ENCODE measurements at places on chromosomes 16 and 17. TPM values are rescaled to one million over a fixed set of nuclear protein-coding genes. Genes with fewer than 3 reads are reported as not detected.

PIRT gene
- 0.20 TPM for total RNA-seq

LRRC75A gene
- total RNA-seq, result 2.9 TPM

CLEC10A gene
- 3.7 TPM for total RNA-seq

B9D1 gene
- 9.2 TPM for total RNA-seq

SDK2 gene
- 1.6 TPM for total RNA-seq

NPIPB8 gene
- 1.7 TPM for total RNA-seq
